ENCODE measurements at places on chromosomes 3 and 15.

- DNase-seq, result no peak
Measured at GRCh38 chr15:85760049-85760448, 34.7 kb downstream of the KLHL25 start.

DNA sequence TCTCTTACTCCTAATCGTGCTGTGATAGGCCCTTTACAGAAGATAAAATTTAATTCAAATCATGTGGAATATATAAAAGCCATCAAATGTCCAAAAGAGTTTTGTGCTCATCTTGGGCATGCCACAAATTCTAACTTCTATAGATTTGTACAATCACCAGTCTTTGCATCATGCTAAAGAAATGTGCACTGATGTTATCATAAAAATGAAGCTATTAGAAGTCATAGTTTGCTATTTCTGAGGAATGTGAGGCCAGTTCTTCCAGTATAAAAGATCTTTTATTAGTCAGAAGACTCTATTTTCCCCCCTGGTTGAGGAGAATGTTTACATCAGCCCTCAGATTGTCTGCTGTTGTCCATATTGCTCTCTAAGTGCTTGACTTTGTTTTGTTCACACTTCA lies 2.1 kb upstream of the ANXA2 start:
- no peak for DNase-seq

DNA sequence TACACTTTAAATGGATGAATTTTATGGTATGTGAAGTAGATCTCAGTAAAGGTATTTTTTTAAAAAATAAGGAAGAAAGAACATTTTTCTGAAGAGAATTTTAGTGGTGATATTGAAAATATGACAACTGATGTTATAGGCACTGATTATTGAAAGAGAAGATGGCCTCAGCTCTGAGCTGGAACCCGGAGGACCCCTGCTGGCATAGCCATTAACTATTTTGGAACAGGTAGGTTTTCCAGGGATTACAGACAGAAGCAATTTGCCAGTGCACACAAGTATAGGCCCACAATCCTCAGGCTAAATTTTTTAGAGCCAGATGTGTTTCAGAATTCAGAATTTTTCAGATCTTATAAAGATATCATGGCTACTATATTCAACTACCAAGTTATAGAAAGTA lies 315.9 kb upstream of the GPR149 start:
- no peak for DNase-seq

DNA sequence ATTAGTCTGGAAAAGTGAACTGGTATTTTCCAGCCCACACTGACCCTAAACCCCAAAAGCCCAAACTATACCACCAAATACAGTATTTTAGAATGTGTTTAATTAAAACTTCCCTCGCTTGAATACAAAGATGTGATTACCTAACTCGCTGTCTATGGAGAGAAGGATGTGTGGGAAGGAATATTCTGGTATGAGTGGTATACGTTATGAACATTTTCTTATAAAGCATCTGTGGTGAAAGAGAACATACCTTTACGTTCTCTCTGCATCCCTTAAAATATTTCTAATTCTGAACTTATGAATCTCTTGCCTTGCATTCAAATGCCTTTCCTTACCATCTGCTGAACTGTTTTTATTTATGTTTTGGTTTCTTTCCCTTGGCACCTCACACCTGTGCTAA lies 201.4 kb downstream of the MBNL1 start:
- DNase-seq, result no peak

- DNase-seq, result no peak
Measured at GRCh38 chr15:49415638-49416037, 7.4 kb upstream of the FGF7 start.

DNA sequence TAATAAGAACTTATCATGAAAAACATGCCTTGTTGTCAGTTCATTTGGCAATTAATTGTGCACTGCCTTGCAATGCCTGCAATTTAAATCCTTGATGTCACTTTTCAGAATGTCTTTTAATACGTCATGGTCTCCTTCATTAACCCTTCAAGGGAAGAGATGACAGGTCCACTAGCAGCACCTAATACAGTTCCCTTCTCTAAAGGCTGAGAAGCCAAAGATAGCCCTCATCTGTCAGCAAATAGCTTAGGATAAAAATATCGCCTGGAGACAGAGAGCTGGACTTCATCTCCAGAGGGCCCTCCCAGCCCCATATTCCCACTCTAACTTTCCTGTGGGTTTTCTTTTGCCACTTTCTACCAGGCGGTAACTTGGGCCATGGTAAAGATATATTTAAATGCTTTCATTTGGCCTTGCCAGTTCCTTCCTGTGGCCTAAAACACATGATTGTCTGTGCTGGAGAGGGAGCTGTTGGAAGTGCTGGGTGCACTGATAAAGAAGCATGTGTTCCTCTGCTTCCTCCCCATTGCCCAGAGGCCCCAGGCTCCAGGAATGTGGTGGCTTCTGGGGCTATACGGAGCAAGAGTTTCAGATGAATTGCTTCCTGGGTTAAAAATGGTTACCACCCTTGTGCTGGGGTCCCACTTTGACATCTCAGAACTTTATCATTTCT lies 76.3 kb upstream of the UMPS start:
- no peak for DNase-seq

GRCh38 chr3:159928666-159929065 lies 60.0 kb upstream of the IL12A start:
- no peak for DNase-seq

- no peak for DNase-seq
Measured at GRCh38 chr3:59995563-59995962, 945.7 kb upstream of the CFAP20DC start.
